ENCODE measurements at places on chromosomes 6 and 20.

- no peak for DNase-seq
These were observed 305.4 kb downstream of the TAF4 start for GRCh38 chr20:61760321-61760720.

- no peak for DNase-seq
These were observed 146.8 kb upstream of the SNX9 start for GRCh38 chr6:157676241-157676640.

DNA sequence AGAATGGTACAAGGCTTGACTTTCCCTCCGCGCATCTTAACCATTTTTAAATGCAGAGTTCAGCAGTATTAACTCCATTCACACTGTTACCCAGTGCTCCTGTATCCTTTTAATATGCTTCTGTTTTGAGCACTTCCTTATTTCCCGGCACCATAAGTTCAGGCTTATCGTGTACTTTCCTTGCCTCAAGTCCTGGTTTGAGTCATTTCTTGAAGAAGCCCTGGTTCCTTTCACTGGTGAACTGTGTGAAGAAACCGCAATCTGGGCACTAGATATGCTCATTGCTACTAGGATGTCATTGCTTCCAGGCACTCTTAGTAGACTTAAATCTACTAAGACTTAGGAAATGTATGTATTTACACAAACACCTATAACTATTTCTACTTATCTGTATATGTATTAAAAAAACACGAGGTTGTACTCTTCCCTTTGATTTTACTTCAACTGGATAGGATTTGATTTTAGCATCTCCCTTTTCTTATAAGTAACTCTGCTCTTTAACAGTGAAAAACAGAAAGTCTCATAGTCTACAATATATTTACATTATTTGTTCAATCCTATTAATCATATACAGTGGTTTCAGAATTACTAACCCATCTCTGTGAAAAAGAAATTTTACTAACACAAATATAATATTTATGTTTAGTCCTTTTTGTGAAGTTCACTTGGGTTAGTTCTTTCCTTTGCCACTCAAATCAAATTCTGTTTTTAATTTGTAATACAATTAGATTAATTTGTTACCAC is 135.5 kb downstream of the CDKAL1 start:
- DNase-seq, result no peak

DNA sequence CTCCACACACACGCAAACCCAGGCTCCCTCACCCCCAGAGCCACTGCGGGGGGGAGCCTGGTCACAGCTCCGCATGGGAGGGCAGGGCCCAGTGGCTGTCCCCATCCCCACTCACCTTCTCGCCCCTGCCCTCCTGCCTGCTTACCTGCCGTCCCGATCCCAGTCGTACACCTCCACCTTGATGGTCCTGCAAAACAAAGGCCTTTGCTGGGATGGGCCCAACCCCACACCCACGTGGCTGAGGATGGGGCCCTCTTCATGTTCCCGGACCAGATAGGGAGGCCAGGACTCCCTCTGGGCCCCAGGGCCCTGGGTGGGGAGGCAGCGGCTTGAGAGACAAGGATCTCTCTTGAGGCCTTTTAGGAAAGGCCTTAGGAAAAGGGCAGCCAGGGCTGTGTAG is 67.6 kb downstream of the RAB44 start:
- no peak for DNase-seq

DNA sequence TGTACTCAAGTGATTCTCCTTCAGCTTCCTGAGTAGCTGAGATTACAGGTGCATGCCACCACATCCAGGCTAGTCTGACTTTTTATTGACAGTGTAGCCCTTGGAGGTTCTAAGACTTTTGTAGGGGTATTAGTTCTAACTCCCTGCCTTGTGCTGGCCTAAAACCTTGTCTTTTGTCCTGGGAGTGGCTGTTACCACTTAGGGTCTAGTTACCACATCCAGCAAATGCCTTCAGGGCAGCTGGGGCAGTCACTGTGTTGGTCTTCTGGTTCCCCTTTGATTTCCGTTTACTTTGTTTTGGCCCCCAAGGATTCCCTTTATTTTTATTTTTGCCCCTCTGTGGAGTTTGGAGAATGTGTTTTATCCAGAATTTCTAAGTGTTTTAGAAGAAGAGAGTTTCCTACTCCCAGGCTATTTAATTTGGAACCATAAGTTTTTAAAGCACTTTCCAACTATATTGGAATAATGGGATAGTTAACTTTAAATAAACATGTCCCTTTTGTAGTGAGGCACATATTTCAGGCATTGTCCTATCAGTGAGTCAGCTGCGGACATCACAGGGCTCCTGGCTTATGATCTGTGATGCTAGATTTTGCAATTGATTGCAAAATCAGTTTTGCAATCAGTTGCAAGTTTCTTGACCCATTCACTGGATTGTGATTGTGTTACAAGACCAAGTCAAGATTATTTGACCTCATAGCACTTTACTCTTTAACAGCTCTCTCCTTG is 25.0 kb downstream of the IL22RA2 start:
- DNase-seq, result no peak

DNA sequence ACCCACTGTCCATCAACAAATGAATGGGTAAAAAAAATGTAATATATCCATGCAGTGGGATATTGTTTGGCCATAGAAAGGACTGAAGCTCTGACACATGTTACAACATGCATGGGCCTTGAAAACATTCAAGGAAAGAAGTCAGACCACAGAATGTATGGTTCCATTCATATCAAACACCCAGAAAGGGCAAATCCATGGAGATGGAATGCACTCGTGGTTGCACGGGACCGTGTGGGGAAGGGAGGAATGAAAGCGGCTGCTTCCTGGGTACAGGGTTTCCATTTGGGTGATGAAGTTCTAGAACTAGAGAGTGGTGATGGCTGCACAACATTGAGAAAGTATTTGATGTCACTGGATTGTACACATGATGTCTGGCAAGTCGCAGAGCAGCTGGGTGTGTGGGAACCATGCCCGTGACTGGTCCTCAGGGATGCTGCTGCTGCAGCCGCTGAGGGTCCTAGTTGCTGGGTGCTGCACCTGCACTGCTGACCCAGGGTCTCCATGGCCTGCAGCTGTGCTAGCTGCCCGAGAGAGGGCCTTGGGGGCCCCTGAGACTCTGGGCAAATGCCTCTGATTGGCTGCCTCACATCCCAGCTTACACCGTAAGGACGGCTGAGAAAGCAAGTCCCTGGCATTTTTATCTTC is 220.3 kb downstream of the NRN1 start:
- no peak for DNase-seq

GRCh38 chr6:4931530-4932227 is 72.2 kb downstream of the RPP40 start:
- DNase-seq, result no peak

- DNase-seq, result no peak
These were observed 77.0 kb downstream of the TBX18 start for GRCh38 chr6:84687431-84687830.

- no peak for DNase-seq
These were observed 6.0 kb downstream of the HSF2 start for GRCh38 chr6:122405417-122405816.

GRCh38 chr6:104173668-104174067 is 686.1 kb downstream of the HACE1 start:
- DNase-seq, result no peak

DNA sequence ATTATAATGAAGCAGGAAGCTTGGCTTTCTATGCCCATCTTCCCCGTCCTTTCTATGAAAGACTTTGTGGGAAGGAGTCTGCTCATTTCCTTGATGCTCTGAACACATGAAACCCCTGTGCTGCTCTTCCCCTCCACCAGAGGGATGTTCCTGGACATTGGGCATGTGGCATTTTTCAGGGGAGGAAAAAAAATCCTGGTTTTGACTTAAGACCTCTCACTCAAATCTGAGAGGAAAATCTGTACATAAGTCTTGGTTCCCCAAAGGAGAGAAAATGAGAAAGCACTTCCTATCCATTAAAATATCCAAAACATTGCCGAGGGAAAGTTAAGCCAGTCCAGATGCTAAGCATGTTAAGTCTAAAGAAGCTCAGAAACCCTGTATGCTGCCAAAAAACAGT is 393.0 kb downstream of the PAX1 start:
- no peak for DNase-seq

DNA sequence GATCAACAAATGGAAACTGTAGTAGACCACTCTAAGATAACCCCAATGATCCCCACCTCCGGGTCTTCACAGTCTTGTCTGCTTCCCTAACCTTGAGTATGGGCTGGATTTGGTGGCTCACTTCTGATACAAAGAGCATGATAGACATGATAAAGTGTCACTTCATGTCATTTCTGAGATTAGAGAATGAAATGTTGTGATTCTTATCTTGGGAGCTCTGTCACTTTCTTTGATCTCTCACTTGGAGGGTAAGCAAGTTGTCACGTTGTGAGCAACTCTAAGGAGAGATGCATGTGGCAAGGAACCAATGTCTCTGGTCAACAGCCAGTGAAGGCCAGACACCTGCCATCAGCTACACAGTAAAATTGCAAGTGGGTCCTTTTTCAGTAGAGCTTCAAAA is 3.0 kb upstream of the GLO1 start:
- DNase-seq, result no peak

GRCh38 chr20:53216478-53216855 is 244.3 kb downstream of the TSHZ2 start:
- no peak for DNase-seq

DNA sequence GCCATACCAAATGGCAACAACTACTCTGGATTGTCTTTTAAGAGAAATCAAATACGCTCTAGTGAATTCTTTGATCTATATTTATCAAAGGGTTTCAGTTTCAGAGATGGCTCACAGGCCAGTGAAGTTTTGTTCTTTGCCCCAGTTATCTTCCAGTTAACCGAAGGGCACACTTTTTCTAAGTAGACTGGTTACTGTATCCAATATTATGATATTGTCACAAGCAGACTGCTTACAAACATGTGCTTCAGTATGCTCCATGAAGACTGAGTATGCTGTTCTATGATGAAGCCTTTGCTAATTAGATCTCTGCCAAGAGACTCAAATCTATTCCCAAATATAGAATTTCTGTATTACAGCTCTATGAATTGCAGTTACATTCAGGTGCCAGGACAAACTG is 181.1 kb downstream of the REV3L start:
- no peak for DNase-seq

- DNase-seq, result no peak
These were observed 168.5 kb upstream of the ATXN1 start for GRCh38 chr6:16929809-16930208.

- no peak for DNase-seq
These were observed 336.8 kb downstream of the RFPL4B start for GRCh38 chr6:112683926-112684325.

- DNase-seq, result no peak
These were observed 195.6 kb downstream of the SCP2D1 start for GRCh38 chr20:19009081-19009688.

GRCh38 chr6:151002057-151002450 is 136.6 kb downstream of the MTHFD1L start:
- no peak for DNase-seq

- DNase-seq, result no peak
These were observed 496.3 kb upstream of the MAP3K7 start for GRCh38 chr6:91083211-91083610.

DNA sequence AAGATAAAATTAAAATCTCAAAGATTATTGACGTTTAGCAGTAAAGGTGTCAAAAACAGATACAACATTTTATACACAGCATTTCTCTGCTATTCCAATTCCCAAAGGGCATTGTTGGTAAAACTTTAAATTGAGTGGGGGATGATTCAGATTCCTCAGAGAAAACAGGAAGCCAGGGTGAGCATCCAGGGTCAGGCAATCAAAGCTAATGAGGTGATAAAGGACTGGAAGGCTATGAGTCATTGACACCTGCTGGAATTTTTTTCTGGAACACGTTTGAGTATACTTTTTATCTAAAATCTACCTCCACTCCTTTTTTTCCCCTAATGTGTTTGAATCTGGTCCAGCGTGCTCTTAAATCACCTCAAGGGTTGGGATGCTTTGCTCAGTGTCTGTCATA is 52.2 kb downstream of the FKBP1C start:
- no peak for DNase-seq

- no peak for DNase-seq
These were observed 121.3 kb downstream of the JPH2 start for GRCh38 chr20:44065401-44066340.

DNA sequence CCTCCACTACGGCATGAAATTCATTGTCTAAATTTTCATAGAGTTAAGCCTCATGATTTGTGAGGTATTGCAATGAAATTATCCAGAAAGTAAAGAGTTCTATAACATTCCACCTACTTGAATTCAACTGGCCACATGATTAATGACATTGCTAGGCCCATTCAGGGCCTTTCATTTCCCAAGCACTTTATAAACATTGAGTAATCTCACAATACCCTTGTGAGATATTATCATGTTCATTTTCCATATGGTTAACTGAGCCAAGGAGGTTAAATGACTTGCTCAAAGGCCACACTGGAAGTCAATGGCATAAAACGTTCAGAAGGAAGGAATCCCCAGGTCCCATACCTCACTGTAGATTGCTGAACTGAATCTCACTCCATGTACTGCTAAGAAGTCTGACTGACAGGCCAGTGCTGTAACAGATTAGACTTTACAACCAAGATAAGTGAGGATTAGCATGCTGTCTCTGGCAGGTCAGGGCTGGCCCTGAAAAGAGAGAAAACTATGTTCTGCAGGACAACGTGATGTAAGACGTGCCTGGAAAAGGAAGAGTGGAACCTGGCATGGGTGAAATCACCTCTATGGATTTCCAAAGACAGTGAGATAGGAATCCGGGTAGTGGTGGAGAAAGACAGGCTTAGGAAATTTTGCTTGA is 75.9 kb upstream of the SPACA1 start:
- DNase-seq, result no peak

DNA sequence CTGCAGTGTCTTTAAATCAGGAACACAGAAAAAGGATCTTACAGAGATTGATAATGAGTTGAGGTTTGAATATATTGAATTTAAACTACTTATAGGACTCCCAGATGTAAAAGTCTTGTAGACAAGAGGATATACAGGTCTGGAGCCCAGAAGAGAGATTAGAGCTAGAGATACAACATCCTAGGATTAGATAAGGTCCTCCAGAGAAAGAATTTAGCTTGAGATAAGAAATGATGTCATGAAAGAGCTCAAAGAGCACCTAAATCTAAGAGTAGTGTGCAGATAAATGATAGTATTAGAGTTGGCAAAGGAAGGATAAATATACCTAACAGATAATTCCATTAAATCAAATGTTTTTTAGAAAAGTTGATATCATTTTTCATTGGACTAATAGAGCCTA is 23.9 kb downstream of the EPM2A start:
- DNase-seq, result no peak

- no peak for DNase-seq
These were observed 44.4 kb downstream of the COL9A1 start for GRCh38 chr6:70258483-70258882.

GRCh38 chr6:28953585-28954258 is 29.9 kb upstream of the TRIM27 start:
- no peak for DNase-seq
